ENCODE measurements at places on chromosomes 1 and 21.

- DNase-seq: no peak
Measured at GRCh38 chr1:203113308-203113707, 14.2 kb upstream of the ADORA1 start.

GRCh38 chr1:246301553-246302250 is 205.4 kb downstream of the SMYD3 start:
- no peak for DNase-seq

DNA sequence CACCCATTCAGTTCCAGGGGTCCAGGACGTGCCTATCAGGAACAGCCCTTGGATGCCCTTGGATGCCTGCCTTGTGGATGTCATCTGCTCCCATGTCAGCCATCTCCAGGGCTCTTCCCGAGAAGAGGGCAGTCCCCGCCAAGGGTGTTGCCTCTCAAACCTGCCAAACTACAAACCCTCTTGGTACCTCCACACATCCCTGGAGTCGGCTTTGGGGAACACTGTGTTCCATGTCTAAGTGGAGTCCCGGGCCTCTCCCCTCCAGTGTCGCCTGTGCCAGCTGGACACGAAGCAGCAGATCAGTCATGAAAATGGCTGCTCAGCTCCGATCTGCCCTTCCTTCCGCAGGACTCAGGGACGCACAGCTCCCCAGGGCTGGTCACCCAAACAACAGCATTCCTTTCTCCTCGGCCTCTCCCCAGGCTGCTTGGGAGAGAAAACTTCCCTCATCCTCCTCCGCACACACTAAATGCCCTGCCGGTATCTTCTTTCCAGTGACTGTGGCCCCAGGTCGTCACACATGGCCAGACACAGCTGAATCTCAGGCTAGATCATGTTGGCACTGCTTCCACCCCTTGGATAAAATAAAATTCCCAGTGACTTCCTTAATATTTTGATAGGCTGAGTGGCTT is 53.4 kb downstream of the GALNT2 start:
- no peak for DNase-seq

DNA sequence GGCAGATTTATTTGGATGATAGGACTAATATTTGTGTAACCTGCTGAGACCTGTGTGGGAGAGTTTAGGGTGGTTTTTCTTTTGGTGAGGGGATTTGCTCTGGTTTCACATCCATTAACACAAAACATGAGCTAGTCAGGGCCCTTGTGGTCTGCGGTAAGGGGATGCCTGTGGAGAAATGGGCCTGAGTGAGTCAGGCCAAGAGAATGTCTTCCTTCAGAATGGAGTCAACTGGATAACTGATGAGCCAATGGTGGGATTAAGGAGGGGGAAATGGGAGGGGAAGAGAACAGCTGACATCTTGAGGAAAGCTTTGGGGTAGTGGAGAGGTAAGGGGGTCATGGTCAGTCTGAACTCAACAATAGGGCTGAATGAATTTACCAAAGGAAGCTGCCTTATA is 13.9 kb downstream of the WNT2B start:
- no peak for DNase-seq

GRCh38 chr1:39508857-39509305 is 17.4 kb downstream of the BMP8A start:
- DNase-seq: no peak

DNA sequence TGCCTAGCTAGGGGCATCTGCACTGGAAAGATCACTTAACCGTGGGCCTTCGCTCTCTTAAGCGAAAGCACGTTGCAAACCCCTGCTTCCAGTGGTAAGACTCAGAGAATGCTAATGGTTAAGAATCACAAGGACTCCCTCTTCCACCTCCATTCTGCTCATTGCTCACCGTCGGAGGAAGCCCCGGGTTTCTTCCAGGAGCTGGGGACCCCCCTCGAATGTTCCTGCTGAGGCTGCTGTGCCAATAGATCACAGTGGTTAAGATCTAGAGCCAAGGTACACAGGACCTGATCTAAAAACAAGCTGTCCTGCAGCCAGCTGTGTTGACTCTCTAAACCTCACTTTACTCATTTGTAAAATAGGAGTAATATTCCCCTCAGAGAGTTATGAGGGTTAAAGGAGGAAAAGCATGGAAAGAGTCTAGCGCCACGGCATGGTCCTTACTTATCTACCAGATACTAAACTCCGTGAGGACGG is 765 bp downstream of the VAMP3 start:
- DNase-seq: no peak

GRCh38 chr1:175597205-175597604 is 146.2 kb downstream of the TNR start:
- DNase-seq: no peak

- DNase-seq: no peak
Measured at GRCh38 chr1:41847733-41848132, 71.0 kb downstream of the HIVEP3 start.

DNA sequence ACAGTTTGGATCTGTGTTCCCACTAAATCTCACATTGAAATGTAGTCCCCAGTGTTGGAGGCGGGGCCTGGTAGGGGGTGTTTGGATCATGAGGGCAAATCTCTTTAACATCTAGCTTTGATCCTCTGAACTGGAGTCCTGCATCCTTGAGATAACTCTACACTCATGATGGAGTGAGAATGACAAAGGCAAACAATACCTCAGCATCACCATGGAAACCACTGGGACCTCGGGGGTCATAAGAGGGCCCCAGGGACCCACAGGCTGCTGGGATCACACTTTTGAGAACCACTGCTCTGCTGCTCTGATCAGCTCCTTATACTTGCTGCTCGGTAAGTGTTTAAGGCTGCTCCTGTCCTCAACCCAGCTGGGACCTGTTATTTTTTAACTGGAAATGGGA is 13.4 kb upstream of the OBSCN start:
- no peak for DNase-seq

- DNase-seq: no peak
Measured at GRCh38 chr1:56548571-56548970, 30.8 kb downstream of the PLPP3 start.

DNA sequence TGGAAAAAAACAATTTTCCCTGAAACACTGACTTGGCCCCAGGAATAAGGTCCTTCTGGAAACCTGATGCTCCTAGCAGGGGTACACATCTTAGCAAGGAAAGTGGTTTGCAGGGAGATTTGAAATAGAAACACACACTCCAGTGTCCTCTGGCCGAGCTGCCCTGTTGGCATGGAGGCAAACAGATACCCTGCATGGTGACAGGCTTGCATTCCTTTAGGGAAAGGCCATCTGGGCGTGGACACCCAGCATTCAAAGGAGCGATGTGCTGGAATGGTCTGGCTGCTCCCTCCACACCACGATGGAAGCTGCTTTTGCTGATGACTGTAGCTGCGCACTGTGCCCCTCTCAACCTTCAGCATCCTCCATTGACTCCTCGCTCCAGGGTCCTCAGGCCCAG is 41.5 kb upstream of the BCAR3 start:
- DNase-seq: no peak

DNA sequence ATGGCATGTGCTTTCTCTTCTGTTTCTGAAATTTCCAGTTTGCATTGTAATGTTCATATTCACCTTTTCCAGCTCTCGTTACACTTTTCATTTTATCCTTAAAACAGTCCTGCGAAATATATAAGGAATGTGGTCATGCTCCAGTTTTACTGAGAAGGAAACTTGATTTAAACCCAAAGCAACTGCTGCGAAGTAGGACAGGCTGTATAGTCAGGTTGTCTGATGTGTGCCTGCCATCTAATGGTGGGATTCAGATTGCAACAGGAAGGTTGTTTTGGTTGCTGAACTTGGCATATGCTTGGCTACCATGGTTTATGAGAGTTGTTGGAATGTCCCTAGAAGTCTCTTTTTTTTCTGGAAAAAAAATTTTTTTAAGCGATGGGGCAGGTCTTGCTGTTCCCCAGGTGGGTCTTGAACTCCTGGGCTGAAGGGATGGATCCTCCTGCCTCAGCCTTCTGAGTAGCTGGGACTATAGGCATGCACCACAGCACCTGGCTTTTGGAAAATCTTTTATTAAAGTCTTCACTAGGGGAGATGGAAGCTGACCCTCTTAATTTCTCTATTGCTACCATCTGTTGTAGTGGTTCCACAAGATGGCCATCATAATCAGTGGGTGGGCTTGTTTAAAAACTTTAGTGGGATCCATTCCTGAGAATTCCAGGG is 86.9 kb downstream of the UCK2 start:
- DNase-seq: peak; percentile 59

DNA sequence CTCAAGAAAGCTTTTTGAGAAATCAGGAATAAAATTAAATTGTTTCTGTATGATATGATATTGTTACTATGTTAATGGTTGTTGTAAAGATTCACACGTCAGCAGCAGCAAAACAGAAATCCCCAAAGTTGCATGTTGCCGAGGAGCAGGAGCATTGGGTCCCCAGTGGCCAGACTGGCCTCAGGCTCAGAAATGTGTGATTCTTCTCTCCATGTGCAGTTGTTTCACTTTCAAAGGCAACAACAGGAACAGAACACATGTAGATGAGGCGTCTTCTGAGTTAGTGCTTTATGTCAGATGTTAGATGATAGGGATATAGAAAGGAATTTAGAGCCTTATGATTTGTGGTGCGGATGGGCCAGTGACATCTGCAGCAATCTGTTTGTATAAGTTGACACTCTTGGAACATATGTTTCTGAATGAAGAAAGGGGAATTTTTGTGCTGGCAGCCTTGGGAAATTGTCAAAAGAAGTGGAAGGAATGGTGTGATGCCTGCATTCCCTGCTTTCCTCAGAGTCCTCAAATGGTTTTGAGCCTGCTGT is 2.1 kb upstream of the TTLL7 start:
- no peak for DNase-seq

- DNase-seq: no peak
Measured at GRCh38 chr1:19676438-19676922, 11.8 kb downstream of the HTR6 start.

DNA sequence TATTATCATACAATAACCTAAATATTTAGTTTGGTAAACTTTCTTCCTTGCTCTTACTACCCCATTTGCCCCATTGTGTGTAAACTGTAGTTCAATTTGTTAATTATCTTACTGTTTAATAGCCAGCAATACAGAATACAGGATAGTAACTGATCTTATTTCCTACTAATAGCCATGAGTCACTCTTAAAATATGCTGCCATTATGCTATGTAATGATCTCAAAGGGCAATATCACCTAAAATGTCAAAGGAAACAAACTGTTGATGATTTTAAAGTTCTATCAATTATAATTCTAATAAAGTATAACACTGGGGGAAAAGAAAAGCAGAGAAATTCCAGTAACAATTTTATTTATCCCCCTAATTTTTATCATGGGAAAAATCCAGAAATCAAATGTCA is 4.3 kb downstream of the SLC30A1 start:
- DNase-seq: no peak

DNA sequence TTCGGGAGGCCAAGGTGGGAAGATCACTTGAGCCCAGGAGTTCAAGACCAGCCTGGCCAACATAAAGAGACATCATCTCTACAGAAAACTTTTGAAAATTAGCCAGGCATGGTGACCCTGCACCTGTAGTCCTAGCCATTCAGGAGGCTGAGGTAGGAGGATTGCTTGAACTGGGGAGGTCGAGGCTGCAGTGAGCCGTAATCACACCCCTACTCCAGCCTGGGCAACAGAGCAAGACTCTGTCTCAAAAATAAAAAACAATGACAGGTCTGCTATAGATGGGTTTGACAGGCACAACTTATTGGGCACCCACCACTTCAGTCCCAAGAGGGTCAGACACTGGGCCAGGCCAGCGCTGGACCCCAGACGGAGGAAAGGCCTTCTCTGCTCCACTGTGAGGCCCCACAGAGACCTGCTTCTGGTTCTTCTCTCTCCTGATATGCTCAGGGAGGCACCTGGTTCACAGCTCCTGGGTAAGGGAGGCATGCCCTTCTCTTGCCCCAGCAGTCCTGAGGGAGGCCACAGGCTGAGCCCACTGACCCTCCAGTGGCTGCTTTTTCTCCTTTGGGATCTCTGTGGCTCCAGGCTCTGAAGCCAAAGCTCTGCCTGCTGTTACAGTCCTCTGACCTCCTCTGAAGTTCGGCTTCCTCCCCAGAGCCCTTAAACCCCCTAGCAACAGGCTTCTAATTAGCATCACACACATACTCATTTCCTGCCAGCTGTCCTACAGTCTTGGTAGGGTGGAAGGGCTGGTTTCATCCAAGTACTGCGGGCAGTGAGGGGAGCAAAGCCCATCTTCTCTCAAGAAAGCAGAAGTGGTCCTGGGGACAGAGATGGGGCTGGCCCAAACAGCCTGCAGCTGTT is 14.4 kb downstream of the S100A16 start:
- no peak for DNase-seq

DNA sequence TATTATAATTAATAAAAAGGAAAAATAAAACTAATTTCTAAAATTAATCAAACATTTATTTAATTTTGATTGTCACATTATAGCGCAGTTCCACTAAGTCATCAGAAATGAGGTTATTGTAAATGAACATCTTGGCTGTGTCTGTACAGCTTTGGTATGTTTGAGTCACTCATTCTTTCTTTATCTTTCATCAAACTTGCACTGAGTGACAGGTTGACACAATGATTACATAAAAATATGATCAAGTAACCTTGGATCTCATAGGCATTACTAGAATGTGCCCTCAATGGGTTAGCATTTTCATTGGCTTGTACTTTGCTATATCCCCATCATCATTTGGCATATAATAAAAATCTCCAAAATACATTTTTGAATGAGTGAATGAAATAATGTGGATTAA is 1353.2 kb upstream of the ADGRL2 start:
- DNase-seq: no peak

DNA sequence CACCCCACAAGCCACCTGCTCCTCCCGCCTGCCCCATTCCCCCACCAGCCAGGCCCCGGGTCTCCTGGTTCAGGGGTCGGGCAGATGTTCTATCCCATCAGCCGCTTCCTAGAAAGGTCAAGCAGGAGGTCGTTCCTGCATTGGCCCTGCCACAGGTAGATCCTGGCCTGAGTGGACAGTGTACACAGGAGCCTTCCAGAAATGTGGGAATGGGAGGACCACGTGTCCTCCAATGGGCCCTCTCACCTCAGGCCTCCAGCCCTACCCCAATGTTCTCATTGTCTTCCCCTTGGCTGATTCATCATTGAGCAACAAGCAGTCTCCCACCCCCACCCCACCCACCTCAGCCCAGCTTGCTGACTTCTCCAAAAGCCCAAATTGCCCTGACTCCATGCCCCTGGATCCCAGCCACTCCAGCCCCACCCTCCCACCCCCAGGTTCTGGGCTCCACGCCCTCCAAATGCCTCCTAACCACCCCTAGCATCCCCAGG is 2.1 kb downstream of the S100A16 start:
- DNase-seq: no peak

GRCh38 chr1:112342558-112342957 is 53.5 kb upstream of the CTTNBP2NL start:
- DNase-seq: no peak

GRCh38 chr1:3115275-3116149 is 46.5 kb downstream of the PRDM16 start:
- no peak for DNase-seq

DNA sequence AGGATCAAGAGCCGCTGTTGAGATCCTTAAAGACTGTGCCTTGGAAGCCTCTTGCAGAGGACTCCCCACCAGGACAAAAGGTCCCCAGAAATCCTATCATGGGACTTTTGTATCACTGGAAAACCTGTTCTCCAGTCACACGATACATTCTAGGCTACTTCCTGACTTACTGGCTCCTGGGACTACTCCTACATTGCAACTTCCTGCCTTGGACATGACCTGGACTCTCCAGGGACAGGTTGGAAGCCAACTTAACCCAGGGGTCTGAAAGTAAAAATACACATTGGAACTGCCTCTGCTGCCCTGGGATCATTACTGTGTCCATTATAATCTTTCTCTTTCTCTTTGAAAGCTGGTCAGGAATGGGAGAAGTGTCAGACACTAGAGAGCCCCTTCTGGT is 9.9 kb downstream of the PIGV start:
- DNase-seq: no peak

Data from activated CD4-positive, alpha-beta T cell treated with anti-CD3 and anti-CD28 coated beads, Interleukin-2, amount 50 U/mL, for 1 hour (primary cell).